ENCODE measurements at places on chromosomes 2 and 18. TPM values are rescaled to one million over a fixed set of nuclear protein-coding genes. Genes with fewer than 3 reads are reported as not detected.

Gene SPOPL
- 34.6 TPM for total RNA-seq

Gene UNC80
- total RNA-seq: 1.8 TPM

Gene COLEC12
- 24.7 TPM for total RNA-seq

Gene CMPK2
- total RNA-seq: 1.8 TPM

Gene CWC22
- total RNA-seq: 24.6 TPM

Gene SLC4A3
- total RNA-seq: 1.1 TPM

Gene CHRND
- not detected for total RNA-seq

Gene DQX1
- total RNA-seq: not detected

DNA sequence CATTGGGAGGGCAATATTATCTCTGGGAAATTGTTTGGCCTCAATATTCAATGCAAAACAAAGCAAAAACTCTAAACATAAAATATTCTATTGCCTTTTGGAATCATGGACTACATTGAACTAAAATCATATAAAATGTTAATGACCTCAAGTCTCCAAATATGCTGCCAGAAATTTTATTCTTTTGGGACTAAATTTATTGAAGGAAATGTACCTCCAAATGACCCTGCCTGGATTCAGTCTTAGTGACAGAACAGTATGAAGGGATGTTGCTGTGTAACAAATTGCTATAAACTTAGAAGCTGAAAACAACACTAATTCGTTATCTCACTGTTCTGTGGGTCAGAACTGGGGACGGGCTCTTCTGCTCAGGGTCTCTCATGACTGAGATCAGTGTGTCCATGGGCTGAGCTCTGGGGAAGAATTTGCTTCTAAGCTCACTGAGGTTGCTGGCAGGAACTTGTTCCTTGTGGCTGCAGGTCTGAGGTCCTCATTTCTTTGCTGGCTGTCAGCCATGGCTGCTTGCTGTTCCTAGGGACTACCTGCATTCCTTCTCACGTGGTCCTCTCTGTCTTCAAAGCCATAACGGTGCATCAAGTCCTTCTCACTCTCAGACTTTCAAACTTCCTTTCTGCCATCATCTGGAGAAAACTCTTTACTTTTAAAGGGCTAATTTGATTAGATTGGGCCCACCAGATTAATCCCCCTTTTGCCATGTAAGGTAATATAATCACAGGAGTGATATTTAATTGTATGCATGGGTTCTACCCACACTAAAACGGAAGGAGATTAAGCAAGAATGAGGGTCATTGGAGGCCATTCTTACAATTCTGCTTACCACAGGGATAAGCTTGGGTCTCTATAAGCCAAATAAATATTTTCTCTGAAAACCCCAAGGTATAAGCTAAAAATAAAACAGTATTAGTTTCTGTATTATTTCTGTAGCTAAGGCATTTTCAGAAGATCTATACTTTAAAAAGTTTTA lies 149.0 kb downstream of the ADCYAP1 start:
- DNase-seq: no peak
- H3K27ac ChIP-seq: no peak overlapping the region
- no peaks in the 10 kb centered on the region for H3K4me1 ChIP-seq
- no peak overlapping the region for H3K4me3 ChIP-seq

- no peaks in the 10 kb centered on the region for H3K36me3 ChIP-seq
- H3K4me1 ChIP-seq: peaks cover 11% of the 10 kb centered on the region
- no peak for DNase-seq
- no peak overlapping the region for H3K4me3 ChIP-seq
These were observed 931.4 kb upstream of the ACVR2A start for GRCh38 chr2:146913476-146913875.

DNA sequence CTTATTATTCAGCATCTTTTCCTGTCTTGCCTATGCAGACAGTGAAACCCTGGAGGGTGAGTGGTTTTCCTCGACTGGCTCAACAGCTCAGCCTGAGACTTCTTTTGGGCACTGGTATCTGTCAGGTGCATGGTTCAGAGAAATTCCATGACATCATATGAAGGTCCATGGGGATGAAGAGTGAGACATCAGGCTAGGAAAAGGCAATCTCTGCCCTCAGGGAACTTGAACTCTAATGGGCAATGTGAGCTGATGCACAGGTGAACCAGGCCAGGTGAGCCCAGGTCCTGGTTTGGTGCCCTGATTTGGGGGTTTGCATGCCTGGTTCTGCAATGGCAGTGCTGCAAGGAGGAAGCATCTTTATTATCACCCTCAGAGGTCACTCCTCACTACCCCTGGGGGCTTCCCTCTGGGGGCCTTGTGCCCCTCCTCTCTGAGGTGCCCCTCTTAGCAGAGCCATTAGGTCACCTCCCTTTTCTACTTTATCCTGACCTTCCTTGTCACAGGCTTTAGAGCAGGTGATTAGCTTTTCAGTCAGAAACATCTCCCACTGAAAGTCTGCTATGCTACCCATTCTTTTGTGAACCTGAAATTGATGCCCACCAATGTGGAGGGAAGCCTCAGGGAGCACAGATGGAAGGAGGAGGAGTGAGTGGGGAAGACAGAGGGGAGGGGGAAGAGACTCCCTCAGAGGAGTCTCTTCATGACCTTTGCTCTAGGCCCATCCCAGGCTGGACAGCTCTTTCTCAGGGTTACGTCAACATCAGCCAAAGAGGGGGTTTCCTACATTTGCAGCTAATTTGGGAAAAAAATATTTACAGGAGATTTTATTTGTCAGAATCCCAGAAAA lies 47.3 kb downstream of the MERTK start:
- DNase-seq: no peak
- no peaks in the 10 kb centered on the region for H3K4me1 ChIP-seq

DNA sequence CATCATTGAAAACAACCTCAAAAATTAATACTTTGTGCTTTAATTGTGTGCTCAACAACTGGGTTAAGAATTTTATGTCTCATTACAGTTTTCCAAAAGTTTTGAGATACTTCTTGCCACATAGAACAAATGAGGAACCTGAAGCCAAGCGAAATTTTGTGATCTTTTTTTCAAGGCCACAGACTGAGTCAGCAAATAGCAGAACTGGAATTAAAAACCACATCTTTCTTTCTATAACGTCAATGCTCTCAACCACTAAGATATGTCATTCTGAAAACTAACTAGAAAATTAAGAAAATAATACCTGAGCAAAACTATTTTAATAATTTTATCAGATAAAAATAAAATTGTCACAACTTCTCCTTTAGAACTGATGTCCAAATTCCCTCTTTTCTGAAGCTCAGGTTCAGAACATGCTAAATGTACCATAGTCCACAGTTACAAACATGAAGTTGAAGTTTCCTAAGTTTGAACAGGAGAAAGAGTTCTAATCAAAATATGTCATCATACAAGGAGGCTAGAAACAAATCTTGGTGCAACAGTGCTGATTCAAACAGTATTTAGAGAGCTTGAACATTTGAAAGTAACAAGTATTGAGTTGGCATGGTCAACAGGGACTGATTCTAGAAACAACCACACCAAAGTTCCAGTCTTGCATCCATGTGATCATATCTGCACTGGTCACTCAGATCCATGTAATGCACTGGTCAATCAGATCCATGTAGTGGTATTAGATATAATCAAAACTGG lies 27.6 kb upstream of the CALCRL start:
- no peak overlapping the region for H3K27ac ChIP-seq
- DNase-seq: no peak
- no peaks in the 10 kb centered on the region for H3K4me1 ChIP-seq
- no peaks in the 10 kb centered on the region for H3K27me3 ChIP-seq

DNA sequence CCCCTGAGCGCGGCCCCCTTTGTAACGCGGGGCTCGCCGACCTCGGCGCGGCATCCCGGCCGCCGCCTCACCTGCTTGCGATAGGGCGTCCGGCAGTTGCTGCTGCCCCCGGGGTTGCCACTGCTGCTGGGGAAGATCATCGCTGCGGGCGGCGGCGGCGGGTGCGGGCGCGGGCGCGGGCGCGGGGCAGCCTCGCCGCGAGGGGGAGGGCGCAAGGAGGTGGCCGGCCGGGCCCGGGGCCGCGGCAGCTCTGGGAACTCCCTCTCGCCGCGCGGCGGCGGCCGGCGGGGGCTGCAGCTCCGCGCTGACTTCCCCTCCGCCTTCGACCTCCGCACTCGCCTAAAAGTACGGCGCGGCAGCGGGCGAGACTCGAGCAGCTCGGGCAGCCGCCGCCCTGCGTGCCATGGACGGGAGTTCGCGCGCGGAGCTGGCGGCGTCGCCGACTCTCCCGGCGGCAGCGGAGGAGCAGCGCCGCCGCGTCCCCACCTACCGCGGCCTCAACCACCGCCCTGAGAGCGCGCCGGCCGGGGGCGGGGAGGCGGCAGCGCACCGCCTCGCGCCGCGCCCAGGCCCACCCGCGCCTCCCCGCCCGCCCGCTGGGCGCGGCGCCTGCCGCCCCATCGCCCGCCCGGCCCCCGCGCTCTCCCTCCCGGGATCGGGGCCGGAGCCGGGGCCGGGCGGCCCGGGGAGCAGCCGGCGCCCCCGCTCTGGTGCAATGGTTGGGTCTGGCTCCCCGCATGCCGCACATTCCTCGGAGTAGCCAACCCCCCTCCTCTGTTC lies 86.0 kb downstream of the RBMS1 start:
- peak; percentile 87 for DNase-seq
- peaks cover 72% of the 10 kb centered on the region for H3K4me1 ChIP-seq
- H3K27ac ChIP-seq: peak overlapping the region; percentile 99
- no peaks in the 10 kb centered on the region for H3K27me3 ChIP-seq
- H3K36me3 ChIP-seq: no peaks in the 10 kb centered on the region

DNA sequence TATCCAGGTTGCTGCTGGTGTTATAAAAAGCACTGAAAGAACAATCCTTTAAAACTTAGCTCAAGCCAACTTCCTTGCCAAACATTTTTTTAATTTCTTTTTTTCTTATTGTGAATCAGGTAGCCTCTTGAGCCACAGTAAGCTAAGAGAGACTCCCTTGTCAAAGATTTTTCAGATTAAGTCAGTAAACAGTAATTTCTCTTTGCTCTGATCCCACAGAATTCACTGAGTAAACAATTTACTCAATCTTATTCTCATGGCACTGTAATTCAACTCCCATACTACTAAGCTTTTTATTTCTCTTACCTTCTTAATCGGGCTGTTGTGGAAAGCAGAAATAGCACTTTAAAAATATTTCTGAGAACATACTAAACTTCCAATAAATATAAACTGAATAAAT lies 82.7 kb downstream of the C2orf74 start:
- H3K4me3 ChIP-seq: no peak overlapping the region
- peaks cover 6% of the 10 kb centered on the region for H3K36me3 ChIP-seq
- no peaks in the 10 kb centered on the region for H3K4me1 ChIP-seq
- no peaks in the 10 kb centered on the region for H3K27me3 ChIP-seq
- DNase-seq: no peak

- peak; percentile 14 for DNase-seq
- no peaks in the 10 kb centered on the region for H3K36me3 ChIP-seq
- H3K27me3 ChIP-seq: no peaks in the 10 kb centered on the region
- no peak overlapping the region for H3K27ac ChIP-seq
- no peaks in the 10 kb centered on the region for H3K4me1 ChIP-seq
These were observed 23.7 kb downstream of the PCARE start for GRCh38 chr2:29050591-29050990.

DNA sequence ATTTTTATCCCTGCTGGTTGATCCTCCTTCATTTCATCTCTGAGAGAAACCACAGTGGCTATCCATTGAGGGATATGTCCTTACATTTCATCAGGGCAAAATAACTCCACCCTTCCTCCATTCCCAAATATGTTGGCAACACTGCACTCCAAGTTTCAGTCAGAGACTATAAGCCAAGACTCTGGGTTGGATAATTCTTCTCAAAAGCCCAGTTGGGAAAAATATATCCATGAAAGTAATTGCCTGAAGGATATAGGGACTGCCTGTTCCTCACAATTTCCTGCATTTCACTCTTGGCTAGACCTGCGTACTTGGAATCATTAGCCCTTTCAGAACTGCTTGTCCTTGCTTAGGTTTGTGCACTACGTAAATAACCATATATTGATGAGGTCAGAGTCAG lies 27.9 kb upstream of the EPB41L3 start:
- no peak overlapping the region for H3K4me3 ChIP-seq
- no peaks in the 10 kb centered on the region for H3K36me3 ChIP-seq
- no peaks in the 10 kb centered on the region for H3K27me3 ChIP-seq
- H3K4me1 ChIP-seq: no peaks in the 10 kb centered on the region
- no peak for DNase-seq

DNA sequence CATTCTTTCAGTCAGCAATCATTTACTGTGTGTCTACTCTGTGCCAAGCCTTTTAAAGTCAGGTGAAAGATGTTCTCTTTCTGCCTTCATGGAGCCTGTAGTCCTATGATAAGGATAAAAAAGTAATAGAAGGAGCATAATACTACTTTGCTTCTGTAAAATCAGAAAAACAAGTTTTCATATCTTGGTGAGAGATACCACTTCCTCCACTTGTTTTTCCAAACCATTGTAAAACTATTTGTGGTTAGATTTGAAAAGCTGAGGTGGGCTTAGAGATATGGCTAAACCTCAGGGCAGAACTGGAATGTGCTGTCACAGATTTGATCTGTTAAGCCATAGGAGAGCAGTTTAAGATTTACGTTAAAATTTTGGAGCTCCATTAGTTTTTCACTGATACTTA lies 104.7 kb upstream of the FAM117B start:
- DNase-seq: no peak
- no peak overlapping the region for H3K4me3 ChIP-seq
- H3K27ac ChIP-seq: no peak overlapping the region
- H3K4me1 ChIP-seq: no peaks in the 10 kb centered on the region

DNA sequence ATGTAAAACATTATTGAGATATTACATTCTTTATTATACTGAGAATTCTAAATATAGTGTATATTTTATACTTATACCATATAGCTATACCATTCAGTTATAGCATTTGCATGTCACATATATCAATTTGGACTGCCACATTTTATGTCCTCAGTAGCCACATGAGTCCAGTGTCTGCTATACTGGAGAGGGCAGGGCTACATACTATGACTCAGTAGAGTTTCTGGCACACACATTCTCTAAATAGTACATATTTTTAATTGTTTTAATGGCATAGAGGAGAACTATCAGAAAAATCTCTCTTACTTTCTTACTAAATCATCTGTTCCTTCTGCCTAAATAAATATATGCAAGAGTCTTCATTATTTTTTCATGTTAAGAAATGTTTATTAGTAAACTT lies 55.4 kb upstream of the COL5A2 start:
- H3K36me3 ChIP-seq: no peaks in the 10 kb centered on the region
- no peaks in the 10 kb centered on the region for H3K27me3 ChIP-seq
- DNase-seq: no peak

- no peaks in the 10 kb centered on the region for H3K27me3 ChIP-seq
- peaks cover 28% of the 10 kb centered on the region for H3K36me3 ChIP-seq
- H3K27ac ChIP-seq: no peak overlapping the region
- H3K4me3 ChIP-seq: no peak overlapping the region
- H3K4me1 ChIP-seq: no peaks in the 10 kb centered on the region
These were observed 15.6 kb downstream of the IMPA2 start for GRCh38 chr18:11996907-11997306.

Measured in sigmoid colon (tissue), 7 donors.